ENCODE measurements at places on chromosomes 12 and 14. TPM values are rescaled to one million over a fixed set of nuclear protein-coding genes. Genes with fewer than 3 reads are reported as not detected.

The GLI1 gene
- polyA plus RNA-seq, result 0.45 TPM

The CLEC6A gene
- not detected for polyA plus RNA-seq

The UBR7 gene
- polyA plus RNA-seq, result 7.8 TPM

The TMTC2 gene
- 1.8 TPM for polyA plus RNA-seq

The KLRC2 gene
- 0.06 TPM for polyA plus RNA-seq

The P2RX2 gene
- polyA plus RNA-seq, result not detected

The CSRP2 gene
- polyA plus RNA-seq, result 46.3 TPM

The MYL2 gene
- 14,204 TPM for polyA plus RNA-seq

The CELA1 gene
- not detected for polyA plus RNA-seq

The IFNG-AS1 gene
- not detected for polyA plus RNA-seq

The PIWIL1 gene
- not detected for polyA plus RNA-seq

The CEBPE gene
- not detected for polyA plus RNA-seq

The SPIC gene
- polyA plus RNA-seq, result not detected

The ARHGEF40 gene
- polyA plus RNA-seq, result 21.1 TPM

The KRT85 gene
- not detected for polyA plus RNA-seq

The SELPLG gene
- polyA plus RNA-seq, result 3.9 TPM

The RNASE2 gene
- polyA plus RNA-seq, result 4.4 TPM

The LRTM2 gene
- polyA plus RNA-seq, result not detected

The IFT43 gene
- polyA plus RNA-seq, result 34.7 TPM

The CSRNP2 gene
- 12.9 TPM for polyA plus RNA-seq

The YBX3 gene
- 244 TPM for polyA plus RNA-seq

Measured in heart right ventricle (tissue), 16 donors.